ENCODE measurements at places on chromosomes 1 and 21.
A peak's percentile ranks its signal among the peaks of the same experiment; 100 is the strongest.

- DNase-seq, result peak; percentile 13
Observed at GRCh38 chr1:228647523-228648444, 87.5 kb upstream of the RHOU start.

GRCh38 chr21:25772686-25773085 is 37.9 kb downstream of the GABPA start:
- no peak for DNase-seq

DNA sequence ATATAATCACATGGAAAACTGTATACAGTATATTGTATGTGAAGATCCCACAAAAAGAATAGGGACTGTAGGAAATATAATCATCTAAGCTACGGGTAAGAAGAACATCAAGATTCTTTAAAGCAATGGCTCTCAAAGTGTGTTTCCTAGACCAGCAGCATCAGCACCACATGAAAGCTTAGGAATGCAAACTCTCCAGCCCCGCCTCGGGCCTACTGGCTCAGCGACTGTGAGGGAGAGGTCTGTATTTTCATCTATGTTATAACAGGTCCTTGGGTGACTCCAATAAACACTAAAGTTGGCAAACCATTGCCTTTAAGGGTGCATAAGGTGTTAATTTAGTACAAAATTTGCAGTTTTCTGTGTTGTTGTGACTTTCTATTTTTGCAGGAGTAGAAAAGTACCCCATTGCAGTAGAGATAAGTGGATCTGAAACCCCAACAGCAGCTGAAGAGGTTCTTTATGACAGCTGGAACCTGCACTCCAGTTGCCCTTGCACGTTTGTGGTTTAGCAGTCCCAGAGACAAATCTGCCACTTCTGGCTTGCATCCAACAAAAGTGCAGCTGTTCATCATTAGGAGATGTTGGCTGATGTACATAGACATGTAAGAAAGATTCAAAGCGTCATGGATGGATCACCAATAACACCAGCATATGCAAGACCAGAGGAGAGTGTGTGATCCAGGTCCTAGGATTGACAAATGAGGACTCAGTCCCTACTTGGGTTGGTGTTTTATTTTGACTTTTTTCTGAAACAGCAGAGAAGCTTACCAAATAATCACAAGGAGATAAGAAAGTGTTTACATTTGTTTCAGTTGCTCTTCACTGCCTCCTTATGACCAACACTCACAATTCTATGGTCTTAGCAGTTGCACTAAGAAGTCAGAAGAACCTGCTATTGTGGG is 15.9 kb upstream of the IFNAR1 start:
- peak; percentile 29 for DNase-seq

DNA sequence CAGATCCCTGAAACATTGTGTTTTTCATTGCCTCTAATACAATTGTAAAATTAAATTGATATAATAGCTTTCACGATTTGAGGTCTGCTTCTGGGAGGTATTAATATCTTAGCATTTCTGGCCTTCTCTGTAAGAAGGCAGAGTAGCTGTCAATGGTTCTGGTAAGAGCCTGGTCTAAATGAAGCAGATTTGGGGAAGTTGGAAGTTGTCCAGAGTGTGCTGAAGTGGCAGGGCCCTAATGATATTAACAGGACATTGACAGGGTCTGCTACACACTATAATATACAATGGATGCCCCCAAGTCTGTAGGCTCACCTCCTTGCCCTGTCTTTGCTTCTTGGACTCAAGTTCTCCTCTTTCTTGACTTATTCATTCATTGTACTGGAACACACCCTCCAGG is 99.5 kb downstream of the C4BPA start:
- no peak for DNase-seq

- DNase-seq, result peak; percentile 22
Observed at GRCh38 chr1:12067900-12068821, 5.1 kb downstream of the TNFRSF8 start.

- no peak for DNase-seq
Observed at GRCh38 chr1:198047913-198048312, 108.9 kb upstream of the NEK7 start.

- peak; percentile 71 for DNase-seq
Observed at GRCh38 chr21:32562426-32562825, 22.9 kb downstream of the TCP10L start.

GRCh38 chr21:44723177-44724131 is 12.1 kb upstream of the TSPEAR start:
- no peak for DNase-seq

DNA sequence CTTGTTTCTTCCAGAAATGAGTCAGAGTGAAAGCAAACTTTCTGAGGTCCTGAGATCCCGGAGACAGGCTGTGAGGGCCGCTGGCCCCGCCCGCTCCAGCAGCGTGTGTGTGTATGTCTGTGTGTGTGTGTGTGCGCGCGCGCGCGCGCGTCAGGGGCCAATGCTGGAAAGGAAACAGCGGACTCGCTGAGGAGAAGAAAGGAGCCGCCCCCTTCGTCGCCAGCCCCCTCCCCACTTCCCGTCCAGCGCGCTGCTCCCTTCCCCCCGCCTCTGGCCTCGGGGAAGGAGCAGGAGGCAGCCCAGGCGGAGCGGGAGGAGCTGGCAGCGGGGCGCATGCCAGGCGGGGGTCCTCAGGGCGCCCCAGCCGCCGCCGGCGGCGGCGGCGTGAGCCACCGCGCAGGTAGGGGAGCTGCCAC is at the start of gene DISC1:
Gene DISC1 (plus strand): TSS at position 256 of the 416 bp plus-strand sequence. CDS start 78 bp downstream, at position 334.
- DNase-seq, result peak; percentile 93

DNA sequence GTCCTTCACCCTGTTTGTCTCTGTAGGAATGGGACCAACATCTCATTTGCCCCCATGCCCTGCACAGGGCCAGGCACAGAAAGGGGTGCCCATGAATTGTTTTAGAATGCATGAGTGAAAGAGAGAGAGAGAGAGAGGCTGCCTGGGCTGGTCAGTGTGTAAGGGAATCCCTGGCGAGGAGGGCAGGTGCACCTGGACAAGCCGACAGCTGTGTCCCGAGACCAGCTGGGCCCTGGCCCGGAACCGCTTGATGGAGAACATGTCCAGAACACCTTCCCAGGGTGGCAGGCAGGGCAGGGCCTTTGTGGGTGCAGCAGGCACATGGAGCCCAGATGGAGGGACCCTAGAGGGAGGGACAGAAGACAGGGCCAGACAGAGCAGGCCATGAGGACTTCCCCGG is 22.7 kb downstream of the SPOCD1 start:
- no peak for DNase-seq

GRCh38 chr1:161676441-161676840 is 13.5 kb downstream of the FCGR2B start:
- DNase-seq, result no peak

- no peak for DNase-seq
Observed at GRCh38 chr1:24288479-24288878, 30.7 kb upstream of the GRHL3 start.

DNA sequence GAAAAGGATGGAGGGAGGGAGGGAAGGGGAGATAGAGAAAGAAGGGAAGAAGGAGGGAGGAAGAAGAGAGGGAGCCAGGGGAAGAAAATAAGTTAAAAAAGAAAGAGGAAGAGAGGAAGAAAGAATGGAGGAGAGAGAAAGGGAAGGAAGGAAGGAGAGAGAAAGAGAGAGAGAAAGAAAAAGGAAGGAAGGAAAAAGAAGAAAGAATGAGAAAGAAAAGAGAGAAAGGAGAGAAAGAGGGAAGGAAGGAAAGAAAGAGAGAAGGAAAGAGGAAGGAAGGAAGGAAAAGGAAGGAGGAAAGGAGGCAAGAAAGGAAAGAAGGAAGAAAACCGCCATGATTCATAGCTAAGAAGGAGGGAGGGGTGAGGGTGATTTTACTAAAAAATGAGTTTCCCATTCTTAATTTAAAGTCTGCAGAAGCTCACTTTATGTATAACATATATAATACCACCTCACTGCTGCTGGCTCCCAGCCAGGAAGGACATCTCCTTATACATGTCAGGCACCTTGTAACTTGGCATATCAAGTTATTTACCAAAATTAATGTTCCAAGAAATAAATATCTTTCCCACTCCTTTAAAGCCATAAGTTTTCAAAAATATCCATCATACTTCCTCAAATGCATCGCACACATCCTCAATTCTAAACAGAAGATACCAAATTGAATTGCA is 46.0 kb upstream of the OLIG2 start:
- no peak for DNase-seq

- DNase-seq, result no peak
Observed at GRCh38 chr1:93322349-93322748, 23.4 kb upstream of the DR1 start.

- no peak for DNase-seq
Observed at GRCh38 chr1:108045460-108045859, 80.5 kb upstream of the VAV3 start.

DNA sequence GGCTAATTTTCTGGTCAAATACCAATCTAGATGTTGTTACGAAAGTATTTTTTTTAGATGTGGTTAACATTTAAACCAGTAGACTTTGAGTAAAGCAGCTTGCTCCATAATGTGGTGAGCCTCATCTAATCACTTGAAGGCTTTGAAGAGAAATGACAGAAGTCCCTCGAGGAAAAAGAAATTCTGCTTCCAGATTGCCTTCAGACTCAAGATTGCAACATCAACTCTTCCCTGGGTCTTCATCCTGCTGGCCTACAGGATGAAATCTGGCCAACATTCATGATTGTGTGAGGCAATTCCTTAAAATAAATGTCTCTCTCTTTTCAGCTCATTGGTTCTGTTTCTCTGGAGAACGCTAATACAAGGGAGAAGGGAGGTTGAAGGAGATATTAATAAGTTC is 32.5 kb upstream of the SSX2IP start:
- no peak for DNase-seq

GRCh38 chr1:200896531-200897196 is 2.0 kb downstream of the INAVA start:
- DNase-seq, result peak; percentile 8

DNA sequence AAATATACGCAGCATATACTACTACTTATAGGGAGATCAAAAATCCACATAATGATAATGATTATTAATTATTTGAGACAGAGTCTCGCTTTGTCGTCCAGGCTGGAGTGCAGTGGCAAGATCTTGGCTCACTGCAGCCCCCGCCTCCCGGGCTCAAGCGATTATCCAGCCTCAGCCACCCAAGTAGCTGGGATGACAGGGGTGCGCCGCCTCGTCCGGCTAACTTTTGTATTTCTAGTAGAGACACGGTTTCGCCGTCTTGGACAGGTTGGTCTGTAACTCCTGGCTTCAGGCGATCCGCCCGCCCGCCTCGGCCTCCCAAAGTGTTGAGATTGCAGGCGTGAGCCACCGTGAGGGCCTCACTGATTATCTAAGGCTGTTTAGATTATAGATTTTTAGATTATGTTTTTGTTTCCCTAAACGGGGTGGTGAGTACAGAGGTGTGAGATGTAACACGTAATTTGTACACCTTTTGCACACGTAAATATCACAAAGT is 548 bp upstream of the SLC25A33 start:
- DNase-seq, result no peak

DNA sequence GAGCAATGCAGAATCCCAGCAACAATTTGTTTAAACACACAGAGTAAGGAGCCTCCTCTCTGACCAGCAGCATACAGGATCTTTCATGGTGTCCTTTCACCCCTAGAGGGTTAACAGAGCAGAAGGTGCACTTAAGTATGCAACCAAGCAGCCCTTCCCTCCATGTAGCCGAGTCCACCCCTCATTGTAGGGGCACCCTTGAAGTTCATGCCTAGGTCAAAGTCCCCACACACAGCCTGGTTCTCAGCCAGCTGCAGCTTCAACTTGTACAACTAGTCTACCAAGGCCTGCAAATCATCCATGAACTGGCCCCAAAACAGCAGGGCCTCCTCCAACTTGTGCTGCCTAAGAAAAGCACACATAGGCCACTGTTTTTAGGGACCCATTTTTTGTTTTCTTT is 7.0 kb upstream of the BMP8B start:
- DNase-seq, result no peak

GRCh38 chr1:228063251-228064191 is 19.0 kb upstream of the ARF1 start:
- DNase-seq, result no peak

DNA sequence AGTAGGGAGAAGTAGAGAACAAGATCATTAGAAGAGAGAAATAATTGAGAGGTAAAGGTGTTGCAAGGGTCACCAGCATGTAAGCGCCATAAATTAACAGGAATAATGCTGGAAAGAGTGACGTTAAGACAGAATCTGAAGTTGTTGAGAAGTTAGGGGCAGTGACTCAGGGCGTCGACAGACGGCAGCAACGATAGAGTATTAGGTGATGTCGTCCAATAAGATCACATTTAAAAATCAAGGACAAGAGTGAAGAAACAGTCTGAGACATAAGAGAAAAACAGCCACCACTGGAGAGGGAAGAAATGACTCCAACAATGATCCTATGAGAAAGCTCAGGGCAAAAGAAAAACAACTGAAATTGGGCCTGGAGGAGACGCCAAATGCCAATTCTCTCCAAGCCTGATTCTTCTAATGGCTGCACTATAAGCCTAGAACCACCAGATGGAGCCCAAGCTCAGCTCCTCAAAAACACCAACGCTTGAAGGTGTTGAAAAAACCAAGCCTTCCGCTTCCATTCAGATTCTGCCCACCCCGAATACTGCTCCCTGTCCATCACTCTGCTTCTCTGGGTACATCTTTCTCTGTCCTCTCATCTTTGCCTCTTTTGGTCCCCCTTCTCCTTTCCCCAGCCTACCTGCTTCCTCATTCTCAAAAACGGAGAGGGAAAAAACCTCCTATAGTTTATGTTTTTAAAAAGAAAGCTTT is 70.0 kb downstream of the LUZP1 start:
- peak; percentile 78 for DNase-seq

- DNase-seq, result no peak
Observed at GRCh38 chr1:207876131-207876530, 34.8 kb downstream of the CD34 start.

- peak; percentile 58 for DNase-seq
Observed at GRCh38 chr1:3314491-3315381, 139.7 kb upstream of the ARHGEF16 start.

DNA sequence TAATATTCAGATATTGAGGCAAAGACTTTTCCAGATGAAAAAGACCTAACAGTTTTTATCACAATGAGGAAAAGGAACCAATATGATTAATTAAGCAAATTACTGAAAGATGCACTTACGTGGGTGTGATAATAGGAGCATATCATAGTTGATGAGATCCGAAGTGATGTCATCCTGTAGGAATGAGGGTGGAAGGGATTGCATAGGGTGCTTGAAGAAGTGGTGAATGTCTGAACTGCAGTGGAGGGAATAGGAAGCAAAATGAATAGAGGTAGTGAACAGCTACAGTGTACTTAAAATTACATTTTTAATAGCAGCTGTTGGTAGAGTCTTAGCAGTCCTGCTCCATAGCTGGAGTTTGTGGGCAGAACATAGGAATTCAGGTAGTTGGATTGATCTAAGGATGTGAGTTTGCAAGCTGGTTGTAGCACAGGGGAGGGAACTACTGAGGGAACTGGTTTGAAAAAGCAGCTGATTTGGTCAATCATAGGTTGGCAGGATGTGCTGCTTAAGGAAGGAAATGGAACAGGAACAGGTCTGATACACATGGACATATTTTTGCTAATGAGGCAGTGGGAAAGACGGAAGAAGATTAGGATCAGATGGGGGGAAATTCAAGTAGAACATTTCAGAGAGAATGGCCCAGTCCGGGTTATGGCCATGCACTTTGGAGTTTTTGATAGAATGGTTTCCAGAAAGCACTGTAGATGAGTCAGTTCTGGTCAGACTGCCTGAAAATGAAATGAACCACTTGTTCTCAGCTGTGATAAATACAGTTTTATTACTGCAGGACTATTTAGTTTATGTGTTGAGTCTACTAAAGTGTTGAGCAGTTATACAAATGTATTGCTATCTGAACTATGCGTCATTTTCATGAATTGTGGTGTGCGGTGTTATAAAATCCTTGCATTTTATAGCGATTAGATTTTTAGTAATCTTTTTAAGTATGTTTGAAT is 155.8 kb downstream of the RYR2 start:
- DNase-seq, result no peak

GRCh38 chr1:74180490-74180889 is 17.5 kb downstream of the LRRIQ3 start:
- peak; percentile 5 for DNase-seq
